Effector CD8-positive, alpha-beta T cell (primary cell): ENCODE measurements at places on chromosomes 2 and 18.

DNA sequence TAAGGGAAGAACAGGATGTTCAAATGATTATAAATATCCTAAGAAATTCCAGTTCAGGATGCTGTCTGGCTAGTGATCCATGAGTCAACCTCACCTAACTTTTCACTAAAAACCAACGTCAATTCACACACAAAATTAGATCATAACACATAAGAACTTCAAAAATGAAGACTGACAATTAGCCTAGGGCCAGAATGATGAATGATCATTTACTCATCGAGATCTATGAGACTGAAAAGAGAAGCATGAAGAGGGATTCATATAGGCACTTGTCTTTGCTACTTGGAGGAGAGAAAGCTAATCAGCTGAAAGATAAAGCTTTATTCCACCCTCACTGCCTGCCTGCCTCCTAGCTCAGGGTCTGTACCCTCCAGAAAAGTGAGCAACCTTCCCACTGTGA lies 29.8 kb downstream of the ADD2 start:
- DNase-seq: no peak

DNA sequence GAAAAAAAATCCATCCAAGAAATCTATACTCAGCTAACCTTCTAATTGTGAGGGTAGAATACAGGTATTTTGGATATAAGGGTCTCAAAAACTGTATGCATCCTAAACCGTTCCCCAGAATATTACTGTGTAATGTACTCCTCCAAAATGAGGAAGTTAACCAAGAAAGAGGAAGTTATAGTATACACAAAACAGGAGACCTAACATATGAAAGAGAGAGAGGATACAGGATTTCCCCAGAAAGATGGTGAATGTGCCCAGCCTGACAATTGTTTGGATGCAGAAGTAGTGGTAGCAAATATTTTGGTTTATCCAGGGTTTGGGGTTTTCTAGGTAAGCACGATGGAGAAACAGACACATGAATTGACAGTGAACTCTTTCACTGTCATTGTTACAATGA lies 50.6 kb downstream of the GALNT3 start:
- no peak for DNase-seq

DNA sequence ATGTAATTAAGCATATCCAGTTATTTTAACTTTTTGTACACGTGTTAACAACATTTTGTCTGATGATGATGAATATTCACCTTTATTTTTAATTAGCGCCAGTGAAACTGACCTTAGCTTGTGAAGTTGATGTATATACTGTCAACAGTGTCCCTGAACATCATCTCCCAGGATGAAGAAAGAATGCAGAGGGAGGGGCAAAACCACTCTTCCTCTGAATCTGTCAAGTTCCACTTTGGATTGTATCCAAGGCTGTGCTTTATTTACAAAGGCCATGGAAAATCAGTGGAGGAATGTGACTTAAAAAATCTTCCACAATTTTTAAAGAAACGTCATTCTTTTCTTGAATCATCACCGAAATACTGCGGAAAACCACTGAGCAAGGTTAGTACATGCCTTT lies 4.5 kb upstream of the RMDN2 start:
- no peak for DNase-seq

- DNase-seq: no peak
Measured at GRCh38 chr18:35938562-35938961, 33.9 kb upstream of the RMP24 start.

DNA sequence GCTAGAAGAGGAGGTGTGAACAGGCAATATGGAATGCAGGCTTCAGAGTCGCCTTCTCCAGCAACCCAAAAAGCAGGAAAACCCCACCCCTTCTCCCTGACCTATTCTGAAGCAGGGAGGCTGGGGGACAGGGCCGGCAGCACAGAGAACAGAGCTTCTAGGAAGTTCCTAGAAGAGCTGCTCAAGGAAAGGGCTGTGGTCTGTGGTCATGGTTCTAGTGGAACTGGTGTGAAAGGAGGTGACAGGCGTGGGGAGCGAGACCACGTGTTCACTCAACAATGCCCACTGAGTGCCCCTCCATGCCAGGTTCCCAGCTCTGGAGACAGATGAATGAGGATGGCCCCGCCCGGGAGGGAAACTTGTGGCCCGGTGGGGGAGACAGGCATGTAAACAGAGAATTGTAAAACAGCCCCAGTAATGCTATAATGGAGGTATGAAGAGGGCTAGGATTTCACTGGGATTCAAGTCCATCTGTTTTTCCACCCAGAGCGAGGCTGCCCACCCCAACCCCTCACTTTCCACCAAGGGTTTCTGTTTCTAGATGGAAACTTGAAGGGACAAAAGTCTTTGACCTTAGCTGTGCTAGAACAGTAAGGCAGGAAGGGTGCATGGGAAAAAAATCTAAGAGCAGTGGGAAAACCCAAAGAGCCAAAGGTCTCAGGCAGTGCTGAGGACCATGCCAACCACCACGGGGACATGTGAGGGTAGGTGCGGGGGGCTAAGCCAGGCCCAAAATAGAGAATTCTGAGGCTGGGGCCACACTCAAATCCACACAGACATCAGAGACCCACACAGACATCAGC lies 71.8 kb downstream of the TNS1 start:
- DNase-seq: no peak
